Left ventricle myocardium superior (tissue), 1 donor: ENCODE measurements at places on chromosomes 4 and X.

DNA sequence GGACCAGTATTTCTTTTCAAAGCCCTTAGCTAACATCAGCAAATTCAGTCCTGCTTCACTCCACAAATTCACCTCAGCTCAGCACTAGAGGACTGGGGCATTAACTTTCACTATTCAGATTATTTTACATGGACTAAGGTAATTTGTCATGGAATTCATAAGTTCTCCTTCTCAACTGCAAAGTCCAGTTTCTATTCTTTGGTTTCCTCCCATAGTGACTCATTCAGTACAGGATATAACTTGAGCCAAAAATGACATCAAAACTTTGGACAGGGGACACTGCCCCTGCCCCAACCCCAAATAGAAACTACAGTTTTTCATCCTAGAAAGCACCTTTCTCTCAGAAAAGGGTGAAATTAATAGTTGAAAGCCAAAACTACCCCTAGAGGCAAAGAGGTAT, 52.7 kb downstream of the COX7B2 start:
- no peak for DNase-seq

DNA sequence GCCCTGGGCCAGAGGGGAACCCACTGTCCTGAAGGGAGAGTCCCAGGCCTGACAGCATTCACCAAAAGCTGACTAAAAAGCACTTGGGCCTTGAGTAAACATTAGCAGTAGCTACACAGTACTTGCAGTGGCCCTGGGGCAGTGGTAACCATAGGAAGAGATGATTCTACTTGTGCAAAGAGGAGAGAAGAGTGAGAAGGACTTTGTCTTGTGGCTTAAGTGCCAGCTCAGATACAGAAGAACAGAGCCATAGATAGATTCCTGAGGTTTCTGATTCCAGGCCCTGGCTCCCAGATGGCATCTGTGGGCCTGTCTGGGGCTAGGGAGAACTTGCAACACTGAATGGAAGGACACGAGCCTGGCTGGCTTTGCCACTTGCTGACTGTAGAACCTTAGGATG, 100.5 kb downstream of the PTCHD1 start:
- no peak for DNase-seq

DNA sequence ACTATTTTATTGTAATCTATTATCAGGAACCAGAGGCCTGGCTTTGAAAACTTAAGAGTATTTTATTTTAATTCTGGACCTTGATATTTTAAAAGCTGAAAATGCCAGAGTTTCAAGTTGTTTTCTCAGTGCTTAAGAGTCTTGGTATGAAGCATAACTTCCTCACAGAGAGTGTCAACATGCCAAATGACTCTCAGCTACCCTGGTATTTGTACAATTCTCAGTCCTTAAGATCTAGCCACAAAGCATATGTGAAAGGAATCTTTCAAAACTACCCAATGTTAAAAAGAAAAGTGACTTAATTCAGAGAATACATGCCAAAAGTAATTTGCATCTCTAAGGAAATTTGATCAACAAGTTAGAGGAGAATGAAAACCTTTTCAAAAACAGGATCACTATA, 171.9 kb downstream of the DKK2 start:
- DNase-seq: no peak

GRCh38 chr4:141972950-141973349, 336.6 kb downstream of the IL15 start:
- no peak for DNase-seq

DNA sequence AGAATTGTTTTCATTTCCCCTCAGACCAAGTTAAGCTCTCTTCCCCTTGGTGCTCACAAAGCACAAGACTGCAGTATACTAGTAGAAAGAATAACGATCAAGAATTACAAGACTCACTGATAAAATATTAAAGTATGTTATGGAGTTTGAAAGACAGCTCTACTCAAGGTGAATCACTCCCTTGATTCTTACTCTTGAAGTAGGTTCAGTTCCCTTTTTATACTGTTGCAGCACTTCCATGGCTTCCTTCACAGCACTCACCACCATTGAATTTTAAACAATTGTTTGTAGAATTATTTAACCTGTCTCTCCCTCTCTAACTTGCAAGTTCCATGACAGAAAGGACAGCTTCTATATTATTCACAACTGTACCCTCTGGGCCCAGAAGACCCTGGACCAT, 42.2 kb downstream of the CASK start:
- DNase-seq: no peak

DNA sequence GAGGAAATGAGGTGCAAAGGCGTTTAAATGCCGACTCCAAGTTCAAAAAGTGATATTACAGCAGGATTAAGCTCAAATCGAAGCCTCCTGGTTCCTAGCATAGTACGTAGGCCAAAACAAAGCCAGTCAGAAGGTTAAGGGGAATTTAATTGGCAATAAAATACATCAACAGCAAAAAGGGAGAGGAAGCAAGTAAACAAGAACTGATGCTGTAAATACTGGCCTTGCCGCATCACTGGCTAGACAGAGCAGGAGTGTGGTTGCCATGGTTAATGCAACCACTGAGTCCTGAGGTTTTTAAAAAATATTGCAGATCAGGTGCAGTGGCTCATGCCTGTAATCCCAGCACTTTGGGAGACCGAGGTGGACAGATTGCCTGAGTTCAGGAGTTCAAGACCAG, 63.2 kb upstream of the FBXW7 start:
- no peak for DNase-seq

DNA sequence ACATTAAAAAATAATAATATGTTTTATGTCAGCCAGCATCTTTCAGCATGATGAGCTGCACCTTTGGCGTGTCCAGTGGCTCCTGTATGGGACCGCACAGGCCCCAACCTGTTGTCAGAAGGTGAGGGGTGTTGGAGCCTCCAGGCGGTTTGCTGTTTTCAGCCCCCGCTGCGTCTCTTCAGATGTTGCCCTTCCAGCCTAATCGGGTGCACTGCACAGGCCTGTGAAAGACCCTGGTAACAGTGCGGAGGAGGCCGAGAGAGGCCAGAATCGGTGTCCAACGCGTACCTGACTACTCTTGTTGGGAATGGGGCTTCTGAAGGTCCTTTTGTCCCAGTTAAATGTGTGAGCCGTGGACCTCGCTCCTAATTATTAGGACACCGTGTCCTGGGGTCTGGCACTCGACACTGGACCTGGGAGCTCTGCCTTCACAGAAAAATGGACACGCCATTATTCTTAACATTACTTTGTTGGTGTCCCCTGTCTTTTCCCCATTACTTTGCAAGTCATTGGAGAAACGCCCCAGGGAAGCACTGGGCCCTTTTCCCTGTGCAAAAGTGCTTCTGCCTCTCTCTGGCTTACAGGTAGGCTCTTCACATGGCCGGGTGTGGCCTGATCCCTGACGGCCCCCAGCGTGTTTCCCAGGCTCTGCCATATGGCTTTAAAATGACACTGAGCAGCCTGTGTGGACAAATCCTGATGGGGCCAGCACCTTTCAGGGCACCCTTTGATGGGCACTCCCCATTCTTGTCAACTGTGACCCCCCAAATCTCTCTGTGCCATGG, 51.2 kb downstream of the TBC1D14 start:
- DNase-seq: no peak

- no peak for DNase-seq
Measured at GRCh38 chr4:77185686-77186085, 28.7 kb downstream of the CCNG2 start.

DNA sequence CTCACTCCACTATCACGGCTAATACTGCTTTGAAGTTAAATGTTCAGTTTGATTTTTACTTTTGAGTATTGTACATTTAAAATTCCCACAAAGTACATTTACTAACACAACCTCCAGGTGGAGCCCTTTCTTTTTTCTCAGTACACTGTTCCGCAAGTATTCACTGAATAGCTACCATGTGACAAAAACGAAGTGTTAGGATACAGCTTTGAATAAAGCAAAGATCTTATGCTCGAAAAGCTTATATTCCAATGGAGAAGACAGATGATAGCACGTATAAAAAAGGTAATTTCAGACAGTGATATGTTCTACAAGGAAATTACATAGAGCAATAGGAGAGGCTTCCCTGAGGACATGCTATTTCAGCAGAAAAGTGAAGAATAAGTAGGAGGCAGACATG, 60.7 kb upstream of the ABCG2 start:
- DNase-seq: no peak

- no peak for DNase-seq
Measured at GRCh38 chr4:5373327-5373726, 322.0 kb downstream of the STK32B start.

DNA sequence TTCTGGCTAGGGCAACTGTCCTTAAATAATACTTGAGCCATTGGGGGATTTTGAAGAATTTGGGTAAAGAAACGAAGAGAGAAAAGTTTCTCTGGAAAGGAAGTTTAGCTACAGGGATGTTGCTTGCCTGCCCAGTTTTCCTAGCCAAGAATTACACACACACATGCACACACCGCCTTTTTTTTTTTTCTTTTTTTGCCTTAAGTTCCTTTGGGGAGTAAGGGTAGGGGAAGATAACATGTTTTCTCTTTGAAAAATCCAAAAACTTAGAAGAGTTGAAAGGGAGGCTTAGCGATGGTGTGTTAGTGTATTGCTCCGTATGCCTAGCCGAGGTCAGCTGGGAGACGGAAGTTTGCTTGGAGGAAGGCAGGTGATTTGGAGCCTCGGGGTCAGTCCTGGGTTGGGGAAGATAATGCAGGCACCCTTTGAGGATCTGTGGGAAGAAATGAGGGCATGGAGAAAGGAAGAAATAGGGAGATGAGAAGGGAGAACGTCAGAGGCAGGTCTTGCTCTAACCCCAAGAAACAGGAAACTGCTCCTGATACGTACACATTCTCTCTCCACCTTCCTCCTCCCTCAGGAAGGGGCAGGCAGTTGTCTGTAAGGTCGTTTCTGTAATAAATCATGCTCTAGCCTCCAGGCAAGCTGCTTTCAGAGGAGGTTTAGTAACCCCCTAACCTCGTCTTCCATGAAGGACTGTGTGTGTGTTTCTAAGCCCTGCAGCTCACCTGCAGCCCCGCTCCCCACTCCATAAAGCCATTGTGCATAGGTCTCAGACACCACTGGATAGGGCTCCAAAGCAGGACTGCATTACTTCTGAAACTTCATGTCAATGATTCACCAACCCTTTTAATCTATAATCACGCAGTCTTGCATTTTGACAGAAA, 10.5 kb downstream of the KLF3 start:
- DNase-seq: no peak

- no peak for DNase-seq
Measured at GRCh38 chr4:1830642-1831228, 25.2 kb downstream of the LETM1 start.

DNA sequence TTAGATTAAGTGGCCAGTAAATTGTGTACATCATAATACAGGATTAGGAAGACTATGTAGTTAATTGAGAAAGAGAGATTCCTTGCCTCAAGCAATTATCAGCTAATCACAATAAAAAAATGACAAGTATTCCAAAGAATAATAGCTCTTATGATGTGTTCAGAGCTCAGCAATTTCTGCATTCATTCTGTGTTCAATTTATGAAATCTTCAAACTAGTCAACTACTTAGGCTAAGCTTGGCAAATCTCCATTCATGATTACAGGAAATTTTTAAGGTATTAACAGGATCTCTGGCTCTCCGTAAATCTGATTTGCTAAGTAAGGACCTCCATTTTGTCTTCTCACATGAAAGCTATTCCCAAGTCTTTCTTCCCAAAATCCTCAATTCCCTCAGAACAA, 256.9 kb upstream of the TEX13A start:
- no peak for DNase-seq

DNA sequence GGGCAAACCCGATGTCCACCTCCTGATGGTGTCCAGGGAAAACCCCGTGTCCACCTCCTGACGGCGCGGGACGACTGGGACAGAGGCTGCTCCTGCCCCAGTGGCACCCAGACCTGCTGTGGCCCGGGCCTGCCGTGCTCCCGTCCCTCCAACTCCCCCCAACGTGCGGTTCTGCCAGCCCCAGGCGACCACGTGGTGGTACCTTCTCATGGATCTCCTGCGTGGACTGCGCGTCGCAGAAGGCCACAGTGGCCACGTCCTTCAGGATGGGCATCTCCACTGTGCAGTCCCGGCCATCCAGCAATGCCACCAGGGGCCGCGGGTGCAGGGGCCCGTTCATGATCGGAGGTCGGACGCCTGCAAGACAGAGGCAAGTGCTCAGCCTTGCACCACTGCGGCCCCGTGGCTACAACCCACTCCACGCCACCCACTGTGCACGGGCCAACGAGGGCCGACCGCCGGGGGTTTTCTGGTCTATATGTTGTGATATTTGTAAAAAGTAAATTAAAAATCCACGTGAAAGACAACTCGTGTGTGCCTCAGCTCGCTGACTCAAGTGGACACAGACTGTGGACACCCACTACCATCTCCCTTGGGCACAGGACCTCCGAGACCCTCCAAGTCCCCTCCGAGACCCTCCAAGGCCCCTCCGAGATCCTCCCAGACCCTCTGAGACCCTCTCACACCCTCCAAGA, 10.8 kb downstream of the CTBP1 start:
- DNase-seq: peak; percentile 31

DNA sequence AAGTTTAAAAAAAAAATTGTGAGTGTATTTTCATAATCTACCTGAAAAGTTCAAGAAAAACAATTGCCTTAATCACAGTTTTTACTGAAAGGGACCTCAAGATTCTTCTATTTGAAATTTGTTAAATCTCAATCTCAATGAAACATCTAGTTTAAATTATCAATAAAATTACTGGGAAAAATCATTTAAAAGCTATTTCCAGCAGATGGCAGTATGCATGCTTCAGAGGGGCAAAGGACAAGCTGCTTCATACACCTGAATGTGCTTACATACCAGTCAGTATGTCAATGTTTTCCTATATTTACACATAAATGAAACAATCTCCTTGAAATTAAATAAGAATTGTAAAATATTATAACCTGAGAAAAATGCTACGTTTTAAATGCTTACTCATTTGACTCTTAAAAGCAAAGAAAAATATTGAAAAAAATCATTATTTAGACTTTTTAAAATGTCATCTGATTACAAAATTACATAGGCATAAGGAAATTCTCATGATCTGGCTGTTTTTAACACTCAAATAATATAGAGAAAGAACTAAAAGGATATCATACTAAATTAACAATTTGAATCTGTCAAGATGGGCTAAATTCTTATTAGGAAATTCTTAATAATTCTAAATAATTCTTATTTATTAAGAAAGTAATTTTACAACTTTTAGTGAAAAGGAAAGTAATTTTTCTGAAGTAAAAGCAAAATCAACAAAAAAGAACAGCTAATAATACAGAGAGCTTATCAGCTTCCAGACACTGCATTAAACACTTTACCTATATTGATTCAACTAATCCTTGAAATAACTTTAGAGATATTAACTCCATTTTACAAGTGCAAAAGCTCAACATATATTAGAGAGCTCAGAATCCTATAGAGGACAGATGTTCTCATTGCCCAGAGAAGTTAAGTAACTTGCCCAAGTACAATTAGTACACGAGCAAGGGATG, 242.1 kb downstream of the ADAMTS3 start:
- DNase-seq: no peak

- no peak for DNase-seq
Measured at GRCh38 chr4:79083406-79084010, 144.3 kb upstream of the PAQR3 start.

DNA sequence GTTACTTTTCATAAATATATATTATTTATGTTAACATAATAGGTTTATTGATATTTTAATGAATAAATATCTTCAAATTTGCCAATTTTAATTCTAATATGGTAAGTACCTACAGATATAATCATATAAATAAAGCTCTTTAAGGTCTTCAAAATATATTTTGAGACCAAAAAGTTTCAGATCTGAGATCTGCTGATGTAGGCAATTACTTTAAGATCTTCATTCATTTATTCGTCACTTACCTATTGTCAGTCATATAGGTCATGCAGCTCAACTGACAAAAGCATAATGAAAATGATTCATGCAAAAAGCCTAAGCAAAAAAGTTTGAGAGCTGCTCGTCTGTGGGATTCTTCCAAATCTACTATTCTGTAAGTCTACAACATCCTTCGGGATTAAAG, 64.8 kb downstream of the AFAP1 start:
- no peak for DNase-seq
